GM18507 (cell line): ENCODE measurements at places on chromosomes 1 and 21.

GRCh38 chr1:111768023-111768422 lies 12.3 kb downstream of the DDX20 start:
- DNase-seq = no peak

DNA sequence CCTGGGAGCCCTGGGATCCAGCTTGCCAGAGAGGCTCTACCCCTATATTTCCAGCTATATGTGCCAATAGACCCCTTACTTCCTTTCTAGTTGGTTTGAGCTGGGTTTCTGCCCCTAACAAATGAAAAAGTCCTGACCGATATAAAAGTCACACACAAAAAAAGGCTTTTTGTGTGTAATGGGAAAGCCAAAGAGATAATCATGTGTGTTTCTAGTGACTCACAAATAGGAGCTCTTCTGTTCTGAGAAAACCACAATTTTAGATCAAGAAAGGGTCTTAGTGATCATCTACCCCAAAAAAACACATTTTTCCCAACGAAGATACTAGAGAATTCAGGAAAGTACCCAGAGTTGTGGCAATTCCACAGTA lies 23.0 kb upstream of the PLEKHA6 start:
- no peak for DNase-seq

DNA sequence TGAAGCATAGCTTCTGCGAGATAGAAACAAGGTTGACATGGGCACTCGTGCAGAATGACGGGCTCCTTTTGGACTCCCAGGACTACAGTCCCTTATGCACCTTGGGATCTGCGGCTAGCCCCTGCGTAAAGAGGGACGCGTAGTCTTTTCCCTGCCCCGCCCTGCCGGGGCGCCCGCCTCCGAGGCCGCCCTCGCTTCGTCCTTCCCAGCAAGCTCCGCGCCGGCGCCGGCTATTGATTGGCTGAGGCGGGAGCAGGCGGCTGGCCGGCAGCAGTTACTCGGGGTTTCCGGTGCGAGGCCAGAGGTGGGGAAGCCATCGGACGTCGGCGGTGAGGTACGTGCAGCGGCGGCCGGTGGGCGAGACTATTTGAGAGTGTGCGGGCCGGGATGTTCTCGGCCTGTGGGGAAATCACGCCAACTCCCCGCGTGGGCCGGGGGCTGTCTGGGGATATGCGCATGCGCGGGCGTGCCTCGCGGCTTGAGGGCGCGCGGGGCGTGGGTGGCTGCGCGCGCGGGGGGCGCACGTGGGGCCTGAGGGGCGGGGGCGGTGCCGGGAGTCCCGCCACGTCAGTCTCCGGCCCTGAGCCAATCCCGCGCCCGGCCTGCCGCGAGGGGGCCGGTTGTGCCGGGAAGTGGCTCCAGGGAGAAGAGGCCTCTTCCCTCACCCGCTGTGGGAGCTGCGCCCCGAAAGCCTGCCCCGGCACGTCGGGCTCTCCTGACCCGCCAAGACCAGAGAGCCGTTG lies at the start of gene TXLNA:
TSS of gene TXLNA (plus strand) at position 233 of the 743 bp plus-strand sequence. CDS start 671 bp downstream, outside the sequence.
- peak; percentile 96 for DNase-seq

DNA sequence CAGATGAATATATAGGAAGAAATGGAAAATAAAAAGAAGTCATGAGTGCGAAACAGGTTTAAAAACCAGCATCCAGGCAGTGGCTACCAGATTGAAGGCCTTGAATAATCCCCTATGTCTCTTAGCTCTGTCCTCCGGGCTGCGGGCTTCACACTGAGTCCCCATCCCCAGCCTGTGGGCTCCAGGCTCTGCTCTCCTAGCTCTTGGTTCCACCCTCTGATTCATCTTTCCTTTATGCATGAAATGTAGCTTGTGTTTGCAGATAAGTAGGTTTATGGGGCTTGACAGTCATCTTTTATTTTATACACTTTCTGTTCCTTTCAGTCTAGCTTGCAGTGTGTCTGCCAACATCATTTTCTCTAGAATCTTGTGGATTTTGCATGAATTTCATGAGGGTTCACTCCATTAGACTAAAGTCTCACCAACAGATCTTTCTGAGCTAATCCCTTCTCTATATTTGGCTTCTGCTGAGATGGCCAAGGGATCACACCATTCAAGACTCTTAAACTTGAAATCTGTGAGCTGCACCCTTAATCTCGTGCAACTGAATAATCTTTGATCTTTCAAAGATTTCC lies 174.5 kb downstream of the PLPPR4 start:
- DNase-seq = no peak

DNA sequence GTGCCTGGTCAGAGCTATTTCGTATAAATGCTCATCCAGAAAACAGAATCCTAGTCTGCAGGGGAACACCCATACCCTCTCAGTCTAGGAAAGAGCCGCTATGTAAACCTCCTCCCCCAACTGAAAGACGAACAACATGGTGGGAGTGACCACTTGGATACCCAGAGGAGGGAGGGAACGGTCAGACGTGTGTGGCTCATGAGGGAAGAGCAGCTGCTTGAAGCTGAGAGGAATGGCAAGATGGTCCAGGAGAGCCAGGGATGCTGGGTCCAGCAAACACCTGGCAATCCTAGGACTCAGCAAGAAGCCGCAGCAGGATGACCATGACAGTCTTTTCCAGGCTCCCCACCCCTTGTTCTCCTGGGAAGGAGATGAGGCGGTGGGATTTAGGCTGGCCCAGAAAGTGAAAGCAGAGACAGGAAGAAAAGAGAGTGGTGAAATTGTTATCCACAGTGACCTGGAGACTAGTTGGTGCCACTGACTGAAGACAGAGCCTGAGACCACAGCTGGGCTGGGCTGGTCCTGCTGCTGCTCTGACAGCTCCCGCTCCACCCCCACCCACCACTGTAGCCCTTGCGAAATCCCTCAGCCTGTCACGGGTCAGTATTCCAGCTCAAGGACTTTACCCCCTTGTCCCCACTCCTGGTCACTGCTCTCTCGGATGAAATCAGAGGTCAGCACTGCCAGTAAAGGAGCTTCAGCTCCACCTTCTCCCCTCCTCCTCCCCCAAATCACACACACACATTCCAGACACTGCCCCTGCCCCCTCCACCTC lies 3.6 kb downstream of the CERS2 start:
- no peak for DNase-seq
